ENCODE measurements at places on chromosomes 6 and 20. TPM values are rescaled to one million over a fixed set of nuclear protein-coding genes. Genes with fewer than 3 reads are reported as not detected.

TMEM14C gene
- 75.7 TPM for total RNA-seq

PDE10A gene
- total RNA-seq = 13.0 TPM

PPP1R18 gene
- 30.6 TPM for total RNA-seq

AMD1 gene
- 46.8 TPM for total RNA-seq

PXDC1 gene
- total RNA-seq = 33.8 TPM

CLPSL2 gene
- not detected for total RNA-seq

WFDC5 gene
- total RNA-seq = not detected

DNA sequence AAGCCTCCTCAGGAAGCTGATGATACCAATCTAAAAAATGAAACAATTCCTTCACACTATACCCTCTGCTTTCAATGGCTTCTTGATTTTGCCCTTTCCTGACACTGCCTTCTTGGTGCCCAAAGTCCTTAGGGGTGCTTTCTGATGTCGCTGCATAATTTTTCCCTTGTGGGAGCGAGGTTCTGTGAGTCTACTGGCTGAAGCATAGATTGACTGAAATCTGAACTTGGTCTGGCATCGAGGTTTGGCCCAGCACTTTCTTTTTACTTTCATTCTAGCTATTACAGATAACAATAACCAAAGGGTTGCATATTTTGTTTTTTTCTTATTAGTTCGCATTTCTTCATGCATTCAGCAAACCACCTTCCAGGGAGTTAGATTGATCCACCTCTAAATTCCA, 65.8 kb downstream of the E2F3 start:
- DNase-seq = no peak

GRCh38 chr20:49583669-49584417, 15.9 kb upstream of the PTGIS start:
- DNase-seq = no peak

GRCh38 chr6:26249707-26249956, 115.4 kb upstream of the BTN3A2 start:
- DNase-seq = no peak

DNA sequence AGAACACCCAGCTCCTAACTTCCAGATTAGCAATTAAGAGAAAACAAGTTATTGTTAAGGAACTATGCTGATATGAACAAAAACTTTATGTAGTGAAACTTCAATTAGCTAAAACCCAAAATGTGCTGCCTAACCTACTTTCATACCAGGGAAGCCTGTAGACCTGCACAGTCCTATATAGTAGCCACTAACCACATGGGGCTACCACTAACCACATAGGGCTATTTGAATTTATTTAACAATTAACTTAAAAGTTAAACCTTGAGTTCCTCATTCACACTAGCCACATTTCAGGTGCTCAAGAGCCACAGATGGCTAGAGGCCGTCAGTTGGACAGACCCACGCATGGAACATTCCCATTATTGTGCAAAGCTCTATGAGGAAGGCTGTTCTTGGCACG, 72.4 kb upstream of the LAMP5 start:
- no peak for DNase-seq

- DNase-seq = no peak
Measured at GRCh38 chr6:259316-259715, 33.0 kb upstream of the DUSP22 start.

GRCh38 chr6:92647630-92648029, 771.7 kb downstream of the EPHA7 start:
- DNase-seq = no peak

- DNase-seq = no peak
Measured at GRCh38 chr6:116564311-116564710, 7.0 kb upstream of the RWDD1 start.

- no peak for DNase-seq
Measured at GRCh38 chr6:157322792-157323254, 496 bp downstream of the TMEM242 start.

- no peak for DNase-seq
Measured at GRCh38 chr6:80607811-80608391, 501.4 kb downstream of the BCKDHB start.

GRCh38 chr20:62276439-62276838, 26.4 kb upstream of the ADRM1 start:
- DNase-seq = no peak

DNA sequence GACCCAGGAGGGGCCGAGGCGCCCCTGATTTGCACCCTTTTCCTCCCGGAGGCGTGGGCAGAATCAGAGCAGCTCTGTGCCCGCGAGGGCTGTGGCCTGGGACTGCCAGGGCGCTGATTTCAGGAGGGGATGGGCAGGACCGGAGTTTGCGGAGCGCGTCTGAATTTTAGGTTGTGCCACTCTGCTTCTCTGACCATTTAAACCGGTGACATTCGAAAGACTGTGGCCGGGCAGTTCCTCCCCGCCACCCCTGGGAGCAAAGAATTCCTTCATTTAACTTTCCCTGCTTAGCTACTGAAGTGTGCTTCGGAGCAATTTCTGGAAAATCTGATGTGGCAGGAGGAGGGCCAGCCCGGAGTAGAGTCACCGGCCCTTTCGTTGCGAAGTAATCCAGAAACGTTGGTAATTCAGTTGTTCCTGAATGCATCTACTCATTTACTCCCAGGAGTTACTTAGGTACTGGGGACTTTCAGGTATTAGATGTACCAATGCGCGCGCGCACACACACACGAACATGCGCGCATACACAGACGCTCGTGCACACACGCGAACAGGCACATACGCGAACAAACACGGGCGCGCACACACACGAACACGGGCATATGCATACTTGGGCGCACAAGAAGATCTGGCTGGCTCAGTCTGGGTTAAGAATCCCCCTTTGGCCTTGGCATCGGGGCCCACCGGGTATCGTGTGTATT, 568 bp downstream of the CCDC170 start:
- no peak for DNase-seq

GRCh38 chr6:155880900-155881299, 425.3 kb upstream of the NOX3 start:
- DNase-seq = no peak

GRCh38 chr20:43328697-43329096, 129.0 kb upstream of the SRSF6 start:
- DNase-seq = no peak

DNA sequence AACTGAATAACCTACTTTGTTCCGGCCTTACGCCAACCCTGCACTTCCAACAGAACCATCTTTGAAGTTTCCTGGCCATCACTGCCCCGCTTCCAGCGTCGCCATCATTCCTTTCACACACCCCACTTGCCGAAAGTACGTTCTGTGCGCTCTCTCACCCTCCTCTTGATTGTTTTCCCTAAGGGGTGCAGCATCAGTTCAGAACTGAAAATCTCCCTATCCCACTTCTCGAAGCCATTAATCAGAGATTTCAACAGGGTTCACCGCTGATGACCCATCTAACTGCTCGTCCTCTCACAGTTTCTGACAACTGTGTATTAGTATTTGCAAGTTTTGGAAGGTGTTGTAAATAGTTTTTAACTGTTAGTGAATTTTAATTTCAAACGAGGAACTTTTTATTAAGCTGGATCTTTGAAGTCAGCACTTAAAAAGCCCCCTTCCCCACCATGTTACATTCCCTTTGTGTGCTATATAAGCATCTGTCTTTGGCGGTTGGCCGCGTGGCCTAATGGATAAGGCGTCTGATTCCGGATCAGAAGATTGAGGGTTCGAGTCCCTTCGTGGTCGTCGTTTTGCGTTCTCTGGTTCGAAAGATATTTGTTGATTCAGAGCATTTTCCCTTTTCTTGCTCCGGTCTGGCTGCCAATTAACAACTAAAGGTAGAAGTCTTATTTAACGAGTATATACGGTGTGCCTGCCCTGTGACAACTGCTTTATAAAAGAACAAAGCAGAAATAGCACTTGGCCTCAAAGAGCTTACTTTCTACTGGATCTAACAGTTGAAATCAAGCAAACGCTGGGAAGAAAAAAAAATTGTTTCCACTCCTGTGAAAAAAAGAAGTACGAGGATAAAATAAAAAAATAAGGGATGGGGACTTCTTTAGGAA, 42.6 kb downstream of the TRIM27 start:
- peak; percentile 65 for DNase-seq

DNA sequence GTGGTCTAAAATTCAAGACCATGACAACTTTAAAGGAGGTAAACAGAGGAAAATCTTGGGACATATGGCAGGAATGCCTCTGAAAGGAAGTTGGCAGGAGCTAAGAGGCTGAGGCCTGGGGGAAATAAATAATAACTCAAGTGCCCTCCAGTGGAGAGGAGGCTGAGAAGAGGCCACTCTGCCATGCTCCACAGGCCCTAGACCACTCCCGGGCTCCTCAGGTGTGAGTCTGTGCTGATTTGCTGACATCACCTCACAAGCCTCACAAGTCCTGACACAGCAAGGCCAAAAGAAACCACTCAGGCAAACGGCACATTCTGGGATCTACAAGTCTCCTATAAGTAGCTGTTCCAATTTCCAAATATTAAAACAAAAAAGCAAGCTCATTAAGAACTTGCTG, 91.0 kb upstream of the RIPOR2 start:
- no peak for DNase-seq

DNA sequence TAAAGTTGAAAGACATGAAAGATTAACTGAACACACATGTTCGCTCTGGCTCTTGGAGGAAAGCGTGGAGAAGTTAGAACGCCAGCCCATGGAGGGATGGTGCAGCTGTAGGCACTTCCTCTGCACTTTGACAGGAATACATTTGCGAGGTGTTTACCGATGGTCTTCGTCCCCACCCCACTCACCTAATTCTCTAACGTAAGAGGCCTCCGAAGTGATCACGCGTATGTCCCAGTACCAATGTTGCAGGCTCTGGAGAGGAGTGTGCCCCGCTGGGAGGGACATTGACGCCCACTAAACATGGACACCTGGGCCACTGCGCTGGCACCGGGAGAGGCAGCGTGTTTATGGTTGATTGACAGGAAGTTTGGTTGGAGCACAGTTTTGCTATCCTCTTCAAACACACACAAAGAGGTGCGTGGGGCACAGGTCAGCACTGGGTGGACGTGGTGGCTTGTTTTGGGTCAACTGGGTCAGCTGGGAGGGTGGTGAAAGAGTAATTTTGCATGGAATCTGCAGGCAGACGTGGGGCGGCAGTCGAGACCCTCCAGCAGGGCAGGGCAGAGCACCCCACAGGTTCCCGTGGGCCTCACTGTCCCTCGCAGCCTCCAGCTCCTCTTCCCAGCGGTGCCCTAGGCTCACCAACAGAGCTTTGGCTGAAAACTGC, 110.1 kb downstream of the DLL1 start:
- peak; percentile 29 for DNase-seq

GRCh38 chr6:379410-380181, 12.0 kb upstream of the IRF4 start:
- DNase-seq = no peak

DNA sequence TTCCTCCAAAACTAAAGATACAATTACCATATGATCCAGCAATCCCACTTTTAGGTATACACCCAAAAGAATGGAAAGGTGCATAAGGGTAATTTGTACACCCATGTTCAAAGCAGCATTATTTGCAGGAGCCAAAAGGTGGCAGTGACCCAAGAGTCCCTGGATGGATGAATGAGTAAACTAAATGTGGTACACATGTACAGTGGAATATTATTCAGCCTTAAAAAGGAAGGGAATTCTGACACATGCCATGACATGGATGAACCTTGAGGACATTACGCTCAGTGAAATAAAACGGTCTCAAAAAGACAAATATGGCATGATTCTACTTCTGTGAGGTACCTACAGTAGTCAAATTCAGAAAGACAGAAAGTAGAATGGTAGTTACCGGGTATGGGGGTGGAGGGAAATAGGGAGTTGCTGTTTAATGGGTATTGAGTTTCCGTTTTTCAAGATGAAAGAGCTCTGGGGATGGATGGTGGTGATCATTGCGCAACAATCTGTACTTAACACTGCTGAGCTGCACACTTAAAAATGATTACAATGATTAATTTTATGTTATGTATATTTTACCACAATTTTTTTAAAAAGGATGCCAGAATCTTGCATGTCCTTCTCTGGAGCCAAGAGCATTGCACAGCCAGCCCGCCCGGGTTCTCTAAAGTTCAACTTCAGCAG, 518.9 kb upstream of the JARID2 start:
- no peak for DNase-seq
